Thymus (tissue), 14 donors: ENCODE measurements at places on chromosomes 3 and 15. TPM values are rescaled to one million over a fixed set of nuclear protein-coding genes. Genes with fewer than 3 reads are reported as not detected.

- no peak overlapping the region for H3K4me3 ChIP-seq
- H3K36me3 ChIP-seq, result no peaks in the 10 kb centered on the region
- peak; percentile 57 for DNase-seq
- peak overlapping the region; percentile 12 for H3K27ac ChIP-seq
- H3K4me1 ChIP-seq, result peaks cover 20% of the 10 kb centered on the region
- no peaks in the 10 kb centered on the region for H3K27me3 ChIP-seq
These were observed 95.8 kb upstream of the UBE2E1 start for GRCh38 chr3:23709987-23710386.

DNA sequence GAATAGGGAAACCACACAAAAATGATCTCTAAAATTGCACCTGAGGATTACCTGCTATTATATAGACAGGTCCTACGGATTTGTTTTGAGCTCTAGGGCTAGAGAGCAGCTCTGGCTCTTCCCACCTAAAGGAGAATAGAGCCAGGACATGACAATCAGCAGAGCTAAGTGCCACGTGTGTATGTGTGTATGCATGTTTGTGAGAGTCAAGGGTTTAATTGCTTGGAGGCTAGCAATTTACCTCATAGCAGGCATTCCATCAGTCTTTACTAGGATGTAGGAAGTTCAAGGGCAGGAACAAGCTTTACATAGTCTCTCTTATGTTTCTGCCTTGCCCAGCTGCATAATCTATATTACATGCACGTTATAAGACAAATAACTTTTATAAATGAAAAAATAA, 498.2 kb downstream of the NSUN3 start:
- H3K4me3 ChIP-seq, result no peak overlapping the region
- H3K4me1 ChIP-seq, result no peaks in the 10 kb centered on the region
- no peaks in the 10 kb centered on the region for H3K27me3 ChIP-seq
- no peak for DNase-seq
- no peaks in the 10 kb centered on the region for H3K36me3 ChIP-seq

The CCDC54 gene
- not detected for total RNA-seq

The INSYN1 gene
- 0.61 TPM for total RNA-seq

The ZNF280D gene
- 73.9 TPM for total RNA-seq

The MOBP gene
- total RNA-seq, result 0.05 TPM

The PLA2G4D gene
- 0.28 TPM for total RNA-seq
